ENCODE measurements at places on chromosomes 12 and 14.
A peak's percentile ranks its signal among the peaks of the same experiment; 100 is the strongest.

DNA sequence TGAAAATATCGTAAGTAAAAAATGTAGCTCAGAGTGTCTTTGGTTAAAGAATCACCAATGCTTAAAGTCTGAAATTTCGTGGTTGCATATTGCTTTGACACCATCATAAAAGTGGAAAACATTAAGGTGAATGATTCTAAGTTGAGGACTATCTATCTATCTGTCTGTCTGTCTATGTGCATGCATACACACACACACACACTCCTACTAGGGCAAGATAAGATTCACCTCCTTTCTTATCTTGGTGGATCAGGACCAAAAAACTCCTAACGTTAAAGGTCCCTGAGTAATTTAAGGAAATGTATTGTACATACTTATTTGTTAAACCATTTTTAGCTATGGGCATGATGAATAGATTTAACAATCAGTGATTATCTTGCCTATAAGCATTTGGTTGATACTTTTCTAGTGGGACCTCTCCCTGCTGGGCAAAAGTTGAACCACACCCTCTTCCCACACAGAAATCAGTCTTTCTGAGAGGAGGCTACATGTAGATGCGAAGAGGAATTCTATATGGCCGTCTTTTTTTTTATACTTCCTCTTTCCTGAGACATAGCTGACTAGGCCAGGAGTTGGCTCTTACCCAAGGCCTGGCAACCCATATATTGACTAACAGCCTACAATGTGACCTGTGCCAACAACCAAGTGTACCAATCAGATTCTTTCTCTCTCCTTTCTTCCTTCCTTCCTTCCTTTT lies 19.3 kb upstream of the LLPH start:
- no peak for DNase-seq

DNA sequence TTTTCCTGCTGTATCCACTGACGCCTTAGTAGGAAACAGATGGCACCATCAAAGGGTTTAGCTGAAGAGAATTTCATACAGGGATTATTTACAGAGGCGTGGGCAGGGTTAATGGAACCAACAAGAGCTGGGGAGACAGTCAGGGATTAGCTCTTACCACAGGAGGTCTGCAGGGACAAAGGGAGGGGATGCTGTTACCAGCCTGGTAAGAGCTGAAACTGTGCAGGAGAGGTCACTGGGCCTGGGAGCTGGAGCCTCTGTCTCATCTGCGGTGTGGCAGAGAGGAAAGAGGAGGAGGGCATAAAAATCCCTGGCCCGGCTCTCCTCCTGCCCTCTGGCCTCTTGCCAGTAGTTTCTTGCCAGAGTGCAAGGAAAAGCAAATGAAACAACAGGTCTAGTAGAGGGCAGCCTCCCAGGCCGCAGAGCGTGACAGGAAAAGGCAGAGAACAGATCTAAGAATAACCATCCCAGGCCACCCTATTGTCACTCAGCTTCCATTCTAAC lies 18.9 kb upstream of the POC1B start:
- peak; percentile 39 for DNase-seq

GRCh38 chr12:10891937-10892336 lies 7.9 kb upstream of the PRH1 start:
- DNase-seq: peak; percentile 3

GRCh38 chr12:71300772-71301675 lies 138.6 kb upstream of the LGR5 start:
- no peak for DNase-seq

- no peak for DNase-seq
These were observed 157.1 kb downstream of the PHLDA1 start for GRCh38 chr12:75874441-75874840.

DNA sequence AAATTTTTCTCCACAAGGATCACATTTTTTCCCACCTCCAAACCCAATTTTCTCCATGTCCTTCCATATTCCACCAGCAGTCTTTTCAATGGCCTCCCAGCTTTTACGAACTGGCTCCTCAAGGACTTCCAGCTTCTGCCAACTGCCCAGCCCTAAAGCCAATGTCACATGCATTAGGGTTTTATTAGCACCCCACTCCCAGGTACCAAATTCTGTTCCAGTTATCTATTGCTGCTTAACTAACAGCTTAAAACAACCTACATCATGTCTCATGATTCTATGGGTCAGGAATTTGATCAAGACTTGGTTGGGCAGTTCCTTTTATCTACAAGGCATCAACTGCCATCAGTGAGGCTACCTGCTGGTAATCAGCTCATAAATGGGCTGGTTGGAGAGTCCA lies 151.3 kb downstream of the SPTSSA start:
- no peak for DNase-seq

GRCh38 chr12:116552773-116553373 lies 6.3 kb upstream of the MAP1LC3B2 start:
- no peak for DNase-seq

DNA sequence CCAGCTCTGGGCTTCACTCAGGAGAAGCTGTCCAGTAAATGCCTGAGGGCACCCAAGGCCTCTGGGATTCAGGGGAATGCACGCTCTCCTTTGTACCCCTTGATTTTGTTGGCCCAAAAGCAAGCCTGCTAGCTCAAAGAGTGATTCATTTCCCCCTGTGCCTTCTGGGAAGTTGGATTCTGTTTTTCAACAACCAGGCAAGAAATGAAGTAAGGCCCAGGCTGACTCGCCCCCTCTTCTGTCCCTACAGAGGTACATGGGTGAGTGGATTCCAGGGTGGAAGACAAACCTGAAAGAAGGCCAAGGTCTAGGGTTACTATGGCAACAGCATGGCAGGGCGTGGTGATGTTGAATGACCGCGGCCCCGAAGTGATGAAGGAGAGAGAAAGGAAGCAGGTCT lies 9.3 kb upstream of the SERPINA5 start:
- DNase-seq: no peak

DNA sequence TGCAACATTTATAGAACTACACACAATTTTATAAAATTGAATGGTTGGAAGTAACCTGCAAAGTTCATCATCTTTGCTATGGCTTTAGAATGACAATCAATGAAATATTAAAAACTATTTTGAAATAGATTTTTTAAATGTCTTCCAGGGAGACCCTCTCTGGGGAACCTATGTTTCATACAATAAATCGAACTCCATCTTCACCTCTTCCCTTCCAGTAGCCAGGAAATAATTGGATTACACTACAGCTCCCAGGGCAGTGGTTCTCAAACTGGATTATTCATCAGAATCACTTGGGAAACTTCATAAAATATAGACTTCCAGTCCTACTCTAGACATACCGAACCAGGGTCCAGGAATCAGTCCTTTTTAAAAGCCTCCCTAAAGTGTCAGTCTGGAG lies 328.4 kb downstream of the DUSP6 start:
- DNase-seq: no peak

DNA sequence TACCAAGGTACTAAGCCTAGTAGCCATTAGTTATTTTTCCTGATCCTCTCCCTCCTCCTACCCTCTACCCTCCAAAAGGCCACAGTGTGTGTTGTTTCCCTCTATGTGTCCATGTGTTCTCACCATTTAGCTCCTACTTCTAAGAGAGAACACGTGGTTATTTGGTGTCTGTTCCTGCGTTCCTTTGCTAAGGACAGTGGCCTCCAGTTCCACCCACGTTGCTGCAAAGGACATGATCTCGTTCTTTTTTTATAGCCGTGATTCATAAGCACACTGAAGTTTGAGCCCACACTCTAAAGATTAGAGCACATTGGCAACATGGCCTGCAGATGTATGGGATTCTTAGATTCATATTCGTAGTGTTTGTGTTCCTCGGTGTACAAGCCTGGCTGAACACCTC lies 8.1 kb upstream of the STX2 start:
- DNase-seq: no peak

GRCh38 chr12:34400411-34400881 lies 378.1 kb downstream of the ALG10 start:
- DNase-seq: no peak

GRCh38 chr12:47276621-47277309 lies 197.0 kb upstream of the AMIGO2 start:
- peak; percentile 36 for DNase-seq

DNA sequence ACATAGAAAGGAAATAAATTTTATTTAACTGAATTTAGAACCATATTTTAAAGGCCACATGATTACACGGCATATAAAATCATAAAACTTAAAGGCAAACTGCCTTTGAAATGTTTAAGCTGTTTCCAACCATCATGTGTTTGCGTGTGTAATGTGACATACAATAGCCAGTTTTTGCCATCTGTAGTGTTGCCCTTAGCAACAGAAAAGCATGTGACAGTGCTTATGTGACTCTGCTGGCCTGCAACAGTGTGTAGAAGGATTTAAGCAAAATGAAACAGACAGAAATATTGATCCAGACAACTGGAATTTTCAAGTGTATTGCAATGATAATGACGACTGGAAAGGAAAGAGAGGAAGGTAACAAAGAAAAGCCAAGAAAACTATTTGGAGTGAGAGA lies 49.5 kb downstream of the TSPAN19 start:
- no peak for DNase-seq

- DNase-seq: no peak
These were observed 124.3 kb downstream of the BBS10 start for GRCh38 chr12:76223869-76224268.

- no peak for DNase-seq
These were observed 5.2 kb downstream of the RNASE7 start for GRCh38 chr14:21047378-21047781.

- peak; percentile 13 for DNase-seq
These were observed 28.8 kb upstream of the MANSC4 start for GRCh38 chr12:27808841-27809240.

- no peak for DNase-seq
These were observed 2.8 kb downstream of the TBX5 start for GRCh38 chr12:114403011-114403689.

DNA sequence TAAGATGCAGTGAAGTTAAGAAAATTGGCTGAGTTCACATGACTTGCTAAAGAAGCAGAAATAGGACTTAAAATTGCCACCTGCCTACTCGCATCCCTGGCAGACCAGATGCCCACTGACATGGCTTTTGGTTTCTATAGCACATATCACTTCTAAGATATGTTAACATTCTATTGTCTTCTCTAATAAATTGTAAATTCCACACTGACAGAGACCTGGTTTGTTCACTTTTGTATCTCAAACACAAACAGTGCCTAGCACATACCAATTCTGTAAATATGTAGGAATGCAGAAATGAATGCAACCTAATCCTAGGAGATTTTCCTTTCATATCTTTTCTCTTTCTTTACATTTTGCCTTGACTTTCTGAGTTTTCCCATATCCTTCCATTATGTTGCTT lies 1047.6 kb downstream of the AACS start:
- DNase-seq: no peak

GRCh38 chr12:21925296-21925913 lies 15.8 kb downstream of the ABCC9 start:
- no peak for DNase-seq

DNA sequence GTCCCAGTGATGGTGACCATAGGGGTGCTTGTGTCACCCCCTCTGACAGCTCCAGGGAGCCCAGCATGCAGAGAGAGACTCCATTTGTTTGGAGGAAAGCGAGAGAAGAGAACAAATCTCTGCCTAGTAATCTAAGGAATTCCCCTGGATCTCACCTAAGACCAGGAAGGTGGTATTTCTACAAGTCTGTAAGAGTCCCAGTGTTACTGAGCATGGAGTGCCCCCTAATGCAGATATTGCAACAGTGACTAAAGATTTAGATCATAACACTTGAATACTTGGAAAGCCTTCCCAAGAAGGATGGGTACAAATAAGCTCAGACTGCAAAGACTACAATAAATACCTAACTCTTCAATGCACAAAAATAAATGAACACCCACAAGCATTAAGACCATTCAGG lies 360.4 kb upstream of the GARIN6 start:
- no peak for DNase-seq
